Omental fat pad (tissue), 4 donors: ENCODE measurements at places on chromosomes 13 and 19.

- DNase-seq = no peak
Measured at GRCh38 chr13:82747958-82748357, 1134.3 kb downstream of the SLITRK1 start.

GRCh38 chr19:39444598-39445195, 685 bp upstream of the SUPT5H start:
- no peak for DNase-seq

DNA sequence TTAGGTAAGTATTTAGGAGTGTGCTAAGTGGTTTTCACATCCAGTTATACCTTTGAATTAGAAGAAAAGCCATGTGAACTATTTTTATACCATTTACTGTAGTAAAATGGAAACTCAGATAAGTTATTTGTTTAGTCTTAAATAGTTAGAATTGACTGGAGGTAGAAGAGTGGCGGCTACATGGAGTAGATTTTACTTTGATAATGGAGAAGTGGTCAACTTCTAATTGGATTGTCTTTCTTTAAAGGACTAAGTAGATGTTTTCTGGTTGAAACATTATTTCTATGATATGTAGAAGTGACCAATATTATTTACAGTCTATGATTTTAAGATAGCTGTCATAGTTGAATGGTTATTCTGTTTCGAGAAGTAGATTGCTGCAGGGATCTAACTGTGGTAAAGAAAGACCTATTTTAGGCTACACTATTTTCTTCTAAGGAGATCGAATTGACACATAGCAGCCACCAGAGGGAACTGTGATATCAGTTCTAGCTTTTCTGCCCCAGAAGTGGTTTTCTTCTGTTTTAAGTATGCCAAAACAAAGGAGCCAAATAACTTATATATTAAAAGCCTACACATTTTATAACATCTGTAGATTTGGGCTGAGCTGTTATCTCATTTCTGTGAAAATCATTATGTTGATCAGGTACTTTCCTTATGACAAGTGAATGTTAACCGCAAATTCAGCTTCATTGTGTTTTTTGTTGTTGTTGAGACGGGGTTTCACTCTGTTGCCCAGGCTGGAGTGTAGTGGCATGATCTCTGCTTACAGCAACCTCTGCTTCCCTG, 26.1 kb downstream of the ZMYM2 start:
- no peak for DNase-seq

DNA sequence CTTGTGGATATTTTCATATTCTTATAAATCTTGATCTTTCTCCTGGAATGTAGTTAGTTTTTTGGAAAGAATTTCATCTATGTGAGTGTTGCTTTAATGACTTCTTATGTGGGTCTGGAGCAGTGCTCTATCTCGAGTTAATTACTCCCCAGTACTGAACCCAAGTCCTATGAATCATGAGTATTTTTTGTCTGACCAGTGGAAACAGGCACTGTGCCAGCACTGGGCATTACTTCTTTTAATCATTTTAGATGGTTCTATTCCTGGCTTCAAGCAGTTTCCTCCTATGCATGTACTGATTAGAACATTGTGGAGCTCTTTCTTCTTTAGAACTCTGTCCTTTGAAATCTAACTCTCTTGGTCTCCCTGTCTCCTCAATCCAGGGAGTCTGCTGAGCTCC, 466.3 kb downstream of the PCDH17 start:
- no peak for DNase-seq

- no peak for DNase-seq
Measured at GRCh38 chr19:12867120-12868099, 13.8 kb downstream of the DNASE2 start.

DNA sequence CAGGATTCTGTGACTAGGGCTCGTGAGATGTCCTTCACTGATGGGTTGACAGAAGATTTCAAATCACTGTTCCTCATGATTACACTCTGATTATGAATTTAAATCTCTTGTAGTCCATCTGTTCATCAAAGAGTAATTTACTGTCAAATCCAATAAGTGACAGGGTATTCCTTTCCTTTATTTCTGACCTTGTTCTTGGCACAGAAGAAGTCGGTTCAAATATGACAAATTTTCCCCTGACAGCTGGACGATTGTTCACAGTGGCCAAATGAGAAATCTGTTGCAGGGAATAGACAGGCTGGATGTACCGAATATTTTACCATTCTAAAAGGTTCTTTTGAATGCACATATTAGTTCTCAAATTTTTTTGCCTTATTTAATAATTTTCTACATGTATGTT, 767.3 kb upstream of the GPC6 start:
- no peak for DNase-seq

GRCh38 chr13:24694907-24695306, 14.7 kb downstream of the ATP12A start:
- DNase-seq = no peak

DNA sequence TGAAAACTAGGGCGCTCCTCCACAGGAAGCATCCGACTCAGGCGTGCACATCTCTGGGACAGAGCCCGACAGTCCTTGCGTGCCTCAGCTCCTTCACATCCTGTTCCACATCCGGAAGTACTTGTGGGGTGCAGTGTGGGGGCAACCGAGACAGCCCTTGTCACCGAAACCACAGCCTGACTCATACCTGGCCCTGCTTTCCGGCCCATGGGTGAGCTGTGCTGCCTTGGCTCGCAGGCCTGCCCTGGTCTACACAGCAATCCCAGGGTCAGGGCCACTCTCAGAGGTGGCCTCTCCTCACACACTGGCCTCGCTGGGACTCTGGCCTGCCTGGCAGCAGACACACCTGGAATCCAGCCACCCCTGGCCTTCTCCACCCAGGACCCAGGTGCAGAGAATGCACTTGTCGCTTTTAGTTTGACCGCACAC, 100.4 kb downstream of the STK24 start:
- DNase-seq = no peak

DNA sequence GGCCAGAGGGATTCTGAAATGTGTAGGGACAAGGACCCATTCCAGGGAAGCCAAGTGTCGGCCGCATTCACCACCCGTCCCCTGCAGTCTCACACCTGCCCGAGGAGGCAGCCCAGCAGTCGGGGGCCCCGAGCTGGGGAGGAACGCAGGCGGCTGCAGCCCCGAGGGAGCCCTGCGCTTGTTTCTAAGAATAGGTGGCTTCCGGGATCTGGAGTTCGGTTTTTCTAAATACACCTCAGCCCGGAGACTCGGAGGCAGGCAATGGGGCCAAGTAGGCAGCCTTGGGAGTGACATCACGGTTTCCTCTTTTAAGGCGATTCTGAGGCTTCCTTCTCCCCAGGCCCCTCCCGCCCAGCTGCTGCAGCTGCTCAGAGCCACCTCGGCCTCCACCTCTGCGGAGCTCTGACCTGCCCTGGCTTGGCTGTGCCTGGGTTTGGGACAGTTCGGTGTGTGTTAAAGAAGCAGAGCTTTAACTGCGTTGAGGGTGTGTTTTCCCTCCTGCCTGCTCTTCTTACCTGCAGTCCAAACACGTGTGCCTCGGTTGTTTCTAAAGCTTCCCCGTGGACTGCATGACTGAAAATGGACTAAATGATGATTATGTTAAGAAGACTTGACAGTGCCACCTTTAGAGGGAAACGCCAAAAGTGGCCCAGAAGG, 80.5 kb downstream of the COL4A2 start:
- no peak for DNase-seq

- DNase-seq = no peak
Measured at GRCh38 chr19:54696117-54696548, 28.1 kb upstream of the KIR3DL3 start.

- DNase-seq = no peak
Measured at GRCh38 chr13:93687261-93687660, 460.7 kb downstream of the GPC6 start.

- DNase-seq = no peak
Measured at GRCh38 chr13:96381681-96382080, 291.8 kb downstream of the HS6ST3 start.

DNA sequence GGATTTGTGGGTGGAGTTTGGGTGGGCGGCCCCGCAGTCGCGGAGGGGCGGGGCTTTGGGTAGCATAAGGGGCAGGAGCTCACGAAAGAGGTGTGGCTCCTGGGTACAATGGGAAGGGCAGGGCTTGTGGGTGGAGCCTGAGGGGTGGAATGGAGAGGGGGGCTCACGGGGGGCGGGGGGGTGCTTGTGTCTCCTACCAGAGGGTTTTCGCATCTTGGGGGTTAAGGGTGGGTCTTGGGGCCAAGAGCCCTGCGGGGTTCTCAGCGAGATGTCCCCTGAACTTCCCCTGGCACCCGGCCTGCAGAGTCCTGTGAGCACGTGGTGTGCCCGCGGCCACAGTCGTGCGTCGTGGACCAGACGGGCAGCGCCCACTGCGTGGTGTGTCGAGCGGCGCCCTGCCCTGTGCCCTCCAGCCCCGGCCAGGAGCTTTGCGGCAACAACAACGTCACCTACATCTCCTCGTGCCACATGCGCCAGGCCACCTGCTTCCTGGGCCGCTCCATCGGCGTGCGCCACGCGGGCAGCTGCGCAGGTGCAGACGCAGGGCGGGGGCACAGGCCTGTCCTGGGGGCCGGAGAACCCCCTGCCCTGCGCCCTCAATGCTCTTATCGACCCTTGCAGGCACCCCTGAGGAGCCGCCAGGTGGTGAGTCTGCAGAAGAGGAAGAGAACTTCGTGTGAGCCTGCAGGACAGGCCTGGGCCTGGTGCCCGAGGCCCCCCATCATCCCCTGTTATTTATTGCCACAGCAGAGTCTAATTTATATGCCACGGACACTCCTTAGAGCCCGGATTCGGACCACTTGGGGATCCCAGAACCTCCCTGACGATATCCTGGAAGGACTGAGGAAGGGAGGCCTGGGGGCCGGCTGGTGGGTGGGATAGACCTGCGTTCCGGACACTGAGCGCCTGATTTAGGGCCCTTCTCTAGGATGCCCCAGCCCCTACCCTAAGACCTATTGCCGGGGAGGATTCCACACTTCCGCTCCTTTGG, 5.1 kb downstream of the FSTL3 start:
- no peak for DNase-seq

- no peak for DNase-seq
Measured at GRCh38 chr19:47310819-47311218, 1.2 kb downstream of the C5AR1 start.

DNA sequence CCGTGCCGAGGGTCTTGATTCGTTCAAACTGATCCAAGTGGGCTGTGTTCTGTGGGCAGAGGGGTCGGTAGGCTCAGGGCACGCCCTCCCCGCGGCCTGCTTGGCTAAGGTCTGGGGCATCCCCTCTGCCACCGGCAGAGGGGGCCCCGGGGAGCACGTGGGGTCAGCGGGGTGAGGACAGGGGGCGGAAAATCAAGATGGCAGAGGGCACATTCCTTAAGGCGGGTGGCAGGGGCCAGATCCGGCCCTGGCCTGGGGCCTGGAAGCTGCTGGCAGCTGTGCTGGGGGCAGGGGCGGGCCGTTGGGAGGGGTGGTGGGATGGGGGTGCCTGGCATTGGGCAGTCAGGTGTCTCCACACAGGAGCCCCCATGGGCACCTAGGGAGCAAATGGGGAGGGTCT, 10.7 kb downstream of the PRKACA start:
- no peak for DNase-seq

DNA sequence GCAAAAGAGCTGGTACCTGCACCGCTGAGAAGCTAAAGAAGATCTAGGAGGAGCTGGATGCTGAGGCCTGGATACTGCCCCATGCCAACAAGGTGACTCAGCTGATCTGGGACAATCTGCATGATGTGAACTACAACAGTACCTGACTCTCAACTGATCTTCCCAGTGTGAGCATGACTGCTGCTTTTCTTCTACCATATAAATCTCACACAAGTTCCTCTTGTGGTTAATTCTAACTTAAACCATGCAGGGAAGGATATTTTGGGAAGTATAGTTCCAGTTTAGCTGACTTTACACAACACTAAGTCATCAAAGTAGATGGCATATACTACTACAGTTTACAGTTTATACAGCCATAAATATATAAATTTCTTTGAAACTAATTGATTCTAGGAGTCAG, 91.9 kb downstream of the SLAIN1 start:
- DNase-seq = no peak

- no peak for DNase-seq
Measured at GRCh38 chr13:48431987-48432615, 19.2 kb upstream of the LPAR6 start.

DNA sequence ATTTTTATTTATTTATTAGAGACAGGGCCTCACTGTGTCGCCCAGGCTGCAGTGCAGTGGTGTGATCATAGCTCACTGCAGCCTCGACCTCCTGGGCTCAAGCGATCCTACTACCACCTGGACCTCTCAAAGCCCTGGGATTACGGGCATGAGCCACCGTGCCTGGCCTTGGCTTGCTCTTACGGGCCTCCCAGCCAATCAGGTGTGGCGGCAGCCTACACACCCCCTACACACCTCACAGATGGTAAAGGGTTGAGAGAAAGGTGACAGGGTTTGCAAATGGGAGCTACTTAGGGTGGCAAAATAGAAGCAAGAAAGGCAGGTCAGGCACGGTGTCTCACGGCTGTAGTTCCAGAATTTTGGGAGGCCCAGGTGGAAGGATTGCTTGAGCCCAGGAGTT, 1.0 kb upstream of the ZBTB32 start:
- DNase-seq = no peak

DNA sequence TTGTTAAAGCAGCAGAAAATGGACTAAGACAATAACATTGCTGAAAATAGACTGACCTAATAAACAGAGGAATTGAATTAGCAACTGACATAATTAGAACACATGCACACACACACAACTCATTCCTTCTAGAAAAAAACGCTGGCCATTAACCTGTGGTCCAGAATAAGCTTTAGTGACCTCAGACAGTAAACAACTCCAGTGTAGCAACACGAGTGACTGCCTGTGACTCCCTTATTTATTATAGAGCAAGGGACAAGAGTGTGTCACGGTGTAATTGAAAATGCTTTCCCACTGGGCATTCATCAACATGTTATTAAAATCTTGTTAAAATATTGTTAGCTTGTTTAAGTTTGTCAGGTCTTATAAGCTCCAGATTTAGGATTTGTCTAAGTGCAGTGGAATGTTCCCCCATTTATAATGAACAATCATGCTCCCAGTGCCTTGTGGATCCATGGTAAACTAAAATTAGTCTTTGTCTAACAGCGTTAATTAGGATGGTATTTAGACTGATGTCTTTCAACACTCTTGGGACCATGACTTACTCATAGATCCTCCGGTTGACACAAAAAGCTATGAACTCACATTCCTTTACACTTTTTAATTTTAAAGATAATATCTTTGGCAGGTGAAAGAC, 111.7 kb upstream of the IRS2 start:
- DNase-seq = no peak

GRCh38 chr13:80011448-80012212, 329.3 kb downstream of the SPRY2 start:
- no peak for DNase-seq

- no peak for DNase-seq
Measured at GRCh38 chr13:50527612-50528509, 315.6 kb downstream of the DLEU7 start.

DNA sequence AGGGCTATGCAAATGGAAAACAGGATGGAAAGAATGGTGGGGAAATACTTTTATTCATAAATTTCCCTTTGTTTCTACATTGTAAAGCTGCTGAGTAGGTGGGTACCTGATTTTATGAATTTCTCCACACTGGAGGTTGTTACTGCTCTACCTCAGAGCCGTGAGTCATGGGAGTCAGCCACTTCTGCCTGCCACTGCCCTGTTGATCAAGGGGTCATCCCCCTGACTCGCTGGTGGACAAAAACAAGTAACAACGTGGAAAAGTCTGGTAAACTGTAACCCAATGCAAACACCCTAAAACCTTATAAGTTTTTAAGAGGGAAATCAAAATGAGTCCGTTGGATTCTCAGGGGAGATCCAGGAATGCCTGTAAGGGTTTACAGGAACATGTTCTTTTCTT, 329.5 kb downstream of the ATP8A2 start:
- no peak for DNase-seq
